ENCODE measurements at places on chromosomes 4 and X. TPM values are rescaled to one million over a fixed set of nuclear protein-coding genes. Genes with fewer than 3 reads are reported as not detected.

DNA sequence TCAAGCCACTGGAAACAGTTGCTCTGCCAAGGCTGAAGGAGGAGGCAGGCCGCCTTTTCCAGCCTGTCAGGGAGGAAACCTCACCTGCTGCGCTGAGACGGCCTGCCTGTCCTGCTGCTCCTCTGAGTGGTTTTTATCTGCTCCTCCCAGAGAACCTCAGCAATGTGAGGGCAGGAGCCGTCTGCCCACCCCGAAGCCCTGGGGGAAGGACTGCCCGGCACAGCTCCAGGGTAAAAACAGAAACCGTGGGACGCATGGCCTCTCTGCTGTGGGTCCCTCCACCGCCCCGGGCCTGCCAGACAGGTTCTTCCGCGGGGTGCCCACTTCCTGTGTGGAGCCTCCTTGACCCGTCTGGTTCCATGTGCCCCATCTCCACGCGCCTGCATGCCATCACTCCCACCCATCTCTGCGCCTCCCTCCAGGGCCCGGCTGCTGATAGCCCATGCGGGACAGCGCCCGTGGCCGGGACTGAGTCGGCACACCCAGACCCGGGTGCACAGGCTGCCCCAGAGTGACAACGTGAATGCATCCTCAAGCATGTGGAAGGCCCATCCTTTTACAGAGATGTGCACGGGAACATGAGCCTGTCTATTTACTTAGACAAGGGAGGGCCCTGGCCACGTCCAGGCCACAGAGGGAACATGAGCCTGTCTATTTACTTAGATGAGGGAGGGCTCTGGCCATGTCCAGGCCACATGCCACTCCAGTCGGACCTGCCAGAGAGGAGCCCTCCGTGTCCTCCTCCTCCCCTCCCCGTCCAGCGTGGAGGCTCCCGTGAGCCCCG, 4.0 kb upstream of the SLC49A3 start:
- no peak overlapping the region for H3K27ac ChIP-seq
- H3K4me3 ChIP-seq, result no peak overlapping the region
- no peak for DNase-seq
- peaks cover 3% of the 10 kb centered on the region for H3K4me1 ChIP-seq

DNA sequence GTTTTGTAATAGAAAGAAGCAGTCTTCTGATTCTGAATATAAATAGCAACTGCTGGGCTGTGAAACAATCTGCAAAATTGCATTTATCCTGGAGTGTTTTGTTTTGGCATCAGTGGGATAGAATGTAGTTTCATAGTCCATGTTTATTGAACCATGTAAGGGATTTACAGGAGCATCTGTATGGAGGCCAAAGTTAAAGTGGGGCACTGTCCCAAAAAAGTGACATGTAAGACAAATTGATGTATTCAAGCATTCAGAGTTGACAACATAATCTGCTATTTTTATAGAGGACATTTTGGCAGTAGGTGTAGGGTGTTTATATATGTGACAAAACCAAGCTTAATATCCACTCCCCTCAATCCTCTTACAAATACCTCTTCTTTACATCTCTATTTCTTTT, 200.5 kb upstream of the ANK2 start:
- H3K4me1 ChIP-seq, result peaks cover 8% of the 10 kb centered on the region
- no peak overlapping the region for H3K27ac ChIP-seq
- DNase-seq, result no peak
- peaks cover 13% of the 10 kb centered on the region for H3K36me3 ChIP-seq

DNA sequence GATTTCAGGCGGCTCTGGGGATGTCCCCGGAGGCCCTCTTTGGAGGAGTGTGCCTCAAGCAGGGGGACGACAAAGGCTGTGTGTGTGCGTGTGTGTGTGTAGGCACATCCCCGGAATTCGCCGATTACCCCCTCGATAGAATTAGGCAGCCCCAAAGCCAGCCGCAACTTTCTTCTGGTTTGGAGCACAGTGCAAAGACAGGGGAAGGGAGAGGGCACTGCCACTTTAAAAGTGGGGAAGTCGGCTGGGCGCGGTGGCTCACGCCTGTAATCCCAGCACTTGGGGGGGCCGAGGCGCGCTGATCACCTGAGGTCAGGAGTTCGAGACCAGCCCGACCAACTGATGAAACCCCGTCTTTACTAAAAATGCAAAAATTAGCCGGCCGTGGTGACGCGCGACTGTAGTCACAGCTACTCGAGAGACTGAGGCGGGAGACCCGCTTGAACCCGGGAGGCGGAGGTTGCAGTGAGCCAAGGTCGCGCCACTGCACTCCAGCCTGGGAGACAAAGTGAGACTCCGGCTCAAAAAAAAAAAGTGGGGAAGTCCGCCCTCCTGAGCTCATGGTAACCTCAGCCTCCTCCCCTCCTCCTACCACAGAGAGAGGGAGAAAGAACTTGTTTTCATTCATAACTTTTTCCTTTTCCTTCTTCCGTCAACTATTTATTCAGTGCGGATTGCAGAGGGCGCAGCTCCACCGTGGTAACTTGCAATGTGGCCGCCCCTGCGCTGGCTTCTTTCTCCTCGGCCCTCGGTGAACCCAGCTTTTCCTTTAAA, 2.4 kb downstream of the SPRY1 start:
- DNase-seq, result peak; percentile 79
- H3K27ac ChIP-seq, result peak overlapping the region; percentile 54
- peak overlapping the region; percentile 93 for H3K4me3 ChIP-seq

DNA sequence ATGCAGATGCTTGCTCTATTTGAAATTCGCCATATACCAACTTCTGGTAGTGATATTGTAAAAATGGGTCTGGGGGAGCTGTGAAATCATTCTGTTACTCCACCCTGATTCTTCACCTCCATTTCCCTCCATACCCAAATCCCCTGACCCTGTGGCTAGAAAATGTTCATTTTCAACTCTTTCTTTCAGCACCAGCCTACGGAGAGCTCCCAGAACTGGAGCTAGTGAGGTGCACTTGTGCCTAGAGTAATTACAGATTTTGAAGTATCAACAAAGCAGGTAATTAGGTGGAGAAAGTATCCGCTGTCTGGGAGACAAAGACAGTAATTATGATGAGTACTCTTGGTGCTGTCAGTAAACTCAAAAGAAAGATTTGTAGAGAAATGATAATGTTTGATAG, 8.1 kb downstream of the ARHGAP36 start:
- no peaks in the 10 kb centered on the region for H3K36me3 ChIP-seq
- no peaks in the 10 kb centered on the region for H3K4me1 ChIP-seq
- H3K4me3 ChIP-seq, result no peak overlapping the region

PAGE2B gene
- not detected for total RNA-seq
